CD4-positive, alpha-beta T cell treated with Interleukin-12 subunit alpha and Interleukin-12 subunit beta, for 1 hour (primary cell): ENCODE measurements at places on chromosomes 5 and 9.

- DNase-seq = no peak
These were observed 708 bp downstream of the SPOUT1 start for GRCh38 chr9:128828719-128829452.

DNA sequence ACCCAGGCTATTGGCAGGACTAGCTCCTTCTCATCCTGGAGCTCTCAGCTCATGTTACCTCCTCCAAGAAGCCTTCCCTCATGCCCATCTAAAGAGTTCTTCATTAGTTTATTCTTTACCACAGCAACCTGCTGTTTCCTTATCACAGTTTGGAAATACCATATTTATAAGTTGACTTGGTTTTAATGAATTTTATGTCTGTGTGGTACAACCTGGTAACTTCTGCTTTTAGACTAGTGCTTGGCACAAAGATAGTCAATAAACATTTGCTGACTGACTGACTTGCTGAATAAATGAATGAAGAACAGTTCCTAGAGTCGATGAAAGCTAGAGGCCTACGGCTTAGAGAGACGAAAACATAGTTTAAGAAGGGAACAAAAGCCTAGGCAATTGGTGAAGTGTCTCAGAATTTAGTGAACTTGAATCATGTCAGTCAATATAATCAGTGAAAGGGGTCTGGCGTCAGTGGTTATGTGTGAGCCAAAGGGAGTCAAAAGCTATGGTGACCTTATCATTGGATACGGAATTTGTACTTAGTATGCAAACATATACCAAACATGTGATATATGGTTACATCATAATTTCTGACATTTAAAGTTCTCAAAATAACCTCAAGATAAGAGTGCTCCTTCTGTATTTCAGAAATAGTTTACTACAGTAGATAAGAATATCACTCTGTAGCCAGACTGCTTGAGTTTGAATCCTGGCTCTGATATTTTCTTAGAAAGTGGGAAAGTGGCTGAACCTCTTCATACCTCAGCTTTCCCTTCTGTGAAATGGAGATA, 239.5 kb downstream of the MCTP1 start:
- DNase-seq = no peak

DNA sequence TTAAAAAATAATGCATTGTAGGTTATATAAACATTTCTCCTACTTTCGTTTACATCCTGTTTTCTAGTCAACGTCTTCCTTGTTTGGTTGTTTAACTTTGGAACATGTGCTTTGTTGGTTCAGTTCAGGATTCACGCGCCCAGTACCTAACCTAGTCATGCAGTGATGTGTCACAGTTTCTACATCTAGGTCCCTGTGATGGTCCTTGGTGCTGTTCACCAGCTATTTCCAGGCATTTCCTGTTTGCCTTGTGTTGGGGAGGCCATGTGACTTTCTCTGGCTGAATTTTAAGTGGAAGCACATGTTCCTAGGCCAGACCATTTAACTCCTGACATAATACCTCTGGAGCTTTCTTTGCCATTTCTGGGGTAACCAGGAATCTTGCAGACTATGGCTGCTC, 292.3 kb downstream of the SMARCA2 start:
- DNase-seq = no peak

GRCh38 chr9:85610074-85610860, 131.5 kb downstream of the AGTPBP1 start:
- peak; percentile 74 for DNase-seq

GRCh38 chr5:96812851-96813250, 5.1 kb upstream of the ERAP1 start:
- DNase-seq = no peak

- peak; percentile 61 for DNase-seq
These were observed 99.0 kb upstream of the SLC1A3 start for GRCh38 chr5:36507332-36507952.

GRCh38 chr5:12119657-12120056, 215.4 kb upstream of the CTNND2 start:
- no peak for DNase-seq

GRCh38 chr9:21933281-21933680, 60.9 kb downstream of the CDKN2A start:
- no peak for DNase-seq

DNA sequence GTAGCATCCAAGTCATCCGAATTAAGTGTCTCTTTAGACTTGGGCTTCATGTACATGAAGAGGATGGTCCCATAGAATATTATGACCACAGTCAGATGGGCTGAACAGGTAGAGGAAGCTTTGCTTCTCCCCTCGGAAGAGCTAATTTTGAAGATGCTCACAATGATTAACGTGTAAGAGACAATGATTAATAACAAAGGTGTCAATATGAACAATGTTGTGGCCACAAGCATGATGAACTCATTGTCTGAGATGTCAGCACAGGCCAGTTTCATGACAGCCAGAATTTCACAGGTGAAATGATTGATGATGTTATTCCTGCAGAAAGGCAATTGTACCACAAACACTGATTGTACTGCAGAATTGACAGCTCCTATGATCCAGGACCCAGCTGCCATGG, 626 bp downstream of the OR13C2 start:
- DNase-seq = no peak

DNA sequence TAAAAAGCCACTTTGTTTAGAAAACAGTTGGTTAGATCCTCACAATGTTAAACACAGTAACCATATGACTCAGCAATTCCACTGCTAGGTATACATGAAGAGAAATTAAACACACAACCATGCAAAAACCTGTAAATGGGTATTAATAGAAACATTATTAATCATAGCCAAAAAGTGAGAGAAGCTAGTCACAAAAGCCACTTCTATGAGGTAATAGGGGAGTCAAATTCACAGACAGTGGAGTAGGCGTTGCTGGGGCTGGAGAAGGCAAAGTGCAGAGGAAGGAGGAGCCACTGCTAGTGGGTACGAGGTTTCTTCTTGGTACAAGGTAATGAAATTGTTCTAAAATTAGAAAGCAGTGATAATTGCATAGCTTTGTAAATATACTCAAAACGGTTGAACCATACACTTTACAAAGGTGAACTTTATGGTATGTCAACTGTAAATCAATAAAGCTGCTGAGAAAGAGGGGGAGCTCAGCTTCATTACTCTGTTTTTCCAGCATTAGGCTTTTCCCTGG, 364.4 kb downstream of the GADD45G start:
- no peak for DNase-seq

DNA sequence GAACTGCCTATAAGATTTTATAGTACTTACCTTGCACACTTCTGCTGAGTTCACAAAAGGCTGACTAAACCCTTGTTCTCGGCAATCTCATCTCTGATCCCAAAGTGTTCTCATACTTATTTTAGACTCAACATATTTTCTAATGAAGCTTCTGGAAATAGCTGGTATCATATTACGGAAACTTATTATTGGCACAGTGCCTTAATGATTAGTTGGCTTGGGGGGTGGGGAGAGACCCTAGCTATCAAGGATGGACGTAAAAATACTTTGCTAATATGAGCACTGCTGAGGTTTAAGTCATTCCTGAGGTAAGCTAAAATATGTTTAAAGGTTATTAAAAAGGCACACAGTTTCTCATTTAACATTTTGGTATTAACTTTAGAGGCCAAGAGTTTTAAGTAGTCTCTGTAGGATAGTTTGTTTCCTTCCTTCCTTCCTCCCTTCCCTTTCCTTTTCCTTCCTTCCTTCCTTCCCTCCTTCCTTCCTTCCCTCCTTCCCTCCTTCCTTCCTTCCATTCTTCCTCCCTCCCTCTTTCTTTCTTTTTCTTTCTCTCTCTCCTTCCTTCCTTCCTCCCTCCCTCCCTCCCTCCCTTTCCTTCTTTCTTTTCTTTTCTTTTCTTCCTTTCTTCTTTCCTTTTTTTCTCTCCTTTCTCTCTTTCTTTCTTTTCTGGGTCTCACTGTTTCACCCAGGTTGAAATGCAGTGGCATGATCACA, 31.5 kb downstream of the ZSWIM6 start:
- no peak for DNase-seq

DNA sequence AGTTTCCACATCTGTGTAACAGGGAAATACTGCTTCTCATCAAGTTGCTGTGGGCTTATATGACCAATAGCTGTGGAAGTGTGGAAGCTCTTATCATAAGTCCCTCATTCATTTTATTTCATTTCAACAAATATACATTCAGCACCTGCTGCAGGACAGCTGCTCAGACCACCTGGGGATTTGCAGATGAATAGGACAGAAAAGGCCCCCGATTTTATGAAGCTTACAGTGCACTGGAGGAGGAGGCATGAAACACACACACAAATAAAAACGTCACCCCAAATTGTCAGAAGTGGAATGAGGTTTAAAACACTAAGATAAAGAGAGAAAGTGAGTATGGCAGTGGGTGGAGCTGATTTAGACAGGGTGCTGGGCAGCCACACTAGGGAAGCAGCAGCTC, 107.2 kb downstream of the DRD1 start:
- DNase-seq = no peak

DNA sequence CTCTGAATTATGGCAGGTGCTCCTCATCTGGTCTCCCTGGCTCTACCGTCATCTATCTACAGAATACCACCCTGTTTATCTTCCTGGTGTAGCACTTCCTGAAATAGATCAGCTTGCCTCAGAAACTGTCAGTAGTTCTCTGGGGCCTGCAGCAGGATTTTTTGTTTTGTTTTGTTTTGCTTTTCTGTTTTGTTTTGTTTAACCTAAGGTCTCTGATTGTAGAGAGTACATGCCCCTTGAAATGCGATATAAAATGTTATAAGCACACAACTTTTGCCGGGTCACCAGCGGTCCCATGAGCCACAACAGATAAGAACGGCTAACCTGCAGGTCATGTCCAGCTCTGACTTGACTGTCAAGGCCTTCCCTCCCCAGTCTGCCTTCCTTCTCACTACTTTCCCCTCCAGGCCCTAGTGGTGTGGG, 26.6 kb upstream of the CREBRF start:
- no peak for DNase-seq

GRCh38 chr9:136665704-136666371, 3.1 kb downstream of the EGFL7 start:
- peak; percentile 26 for DNase-seq
